Activated naive CD8-positive, alpha-beta T cell treated with anti-CD3 and anti-CD28 coated beads for 36 hours (primary cell): ENCODE measurements at places on chromosomes 7 and 10.

DNA sequence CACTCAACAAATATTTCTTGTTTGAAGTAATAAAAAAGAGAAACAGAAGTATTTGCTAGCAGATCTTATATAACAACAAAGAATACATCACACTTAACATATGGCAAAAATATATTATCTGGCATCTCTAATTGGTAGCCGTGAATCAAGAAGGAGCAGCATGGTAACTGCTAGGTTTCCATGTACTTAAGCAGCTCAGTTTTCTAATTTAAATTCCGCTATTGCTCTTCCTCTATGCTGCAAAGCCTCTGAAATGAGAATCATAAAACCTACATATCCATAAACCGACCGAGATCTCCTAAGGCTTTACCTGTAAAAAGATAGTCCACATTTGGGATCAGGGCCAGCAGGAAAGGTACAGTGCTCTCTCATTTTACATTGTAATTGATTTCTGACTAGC lies 76.6 kb upstream of the PTPRZ1 start:
- DNase-seq = no peak

GRCh38 chr7:22563621-22564241 lies 63.7 kb upstream of the STEAP1B start:
- DNase-seq = peak; percentile 24

- DNase-seq = no peak
Observed at GRCh38 chr10:112751651-112752050, 198.4 kb upstream of the TCF7L2 start.

GRCh38 chr10:97543025-97543546 lies 29.5 kb upstream of the ANKRD2 start:
- DNase-seq = peak; percentile 72

GRCh38 chr7:87209295-87209924 lies 10.1 kb downstream of the TMEM243 start:
- DNase-seq = no peak

DNA sequence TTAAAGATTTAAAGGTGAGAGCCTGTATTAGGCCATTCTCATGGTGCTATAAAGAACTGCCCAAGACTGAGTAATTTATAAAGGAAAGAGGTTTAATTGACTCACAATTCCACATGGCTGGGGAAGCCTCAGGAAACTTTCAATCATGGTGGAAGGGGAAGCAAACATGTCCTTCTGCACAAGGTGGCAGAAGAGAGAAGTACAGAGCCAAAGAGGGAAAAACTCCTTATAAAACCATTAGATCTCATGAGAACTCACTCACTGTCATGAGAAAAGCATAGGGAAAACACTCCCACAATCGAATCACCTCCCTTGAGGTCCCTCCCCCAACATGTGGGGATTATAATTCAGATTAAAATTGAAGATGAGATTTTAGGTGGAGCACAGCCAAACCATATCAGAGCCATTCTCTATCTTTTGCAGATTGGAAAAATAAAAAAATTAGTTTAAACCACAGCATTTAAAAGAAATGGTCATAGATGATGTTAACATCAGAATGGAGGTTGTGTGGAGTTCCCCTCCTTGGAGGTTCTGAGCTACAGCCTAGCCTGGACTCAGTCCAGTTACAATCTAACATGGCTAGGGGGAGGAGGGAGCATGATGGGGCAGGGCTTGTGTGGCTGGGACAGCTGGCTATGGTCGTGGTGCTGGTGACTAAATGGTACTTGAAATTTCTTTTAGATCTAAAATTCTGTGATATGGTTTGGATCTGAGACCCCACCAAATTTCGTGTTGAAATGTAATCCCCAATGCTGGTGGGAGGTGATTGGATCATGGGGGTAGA lies 33.1 kb downstream of the GSTO2 start:
- no peak for DNase-seq

DNA sequence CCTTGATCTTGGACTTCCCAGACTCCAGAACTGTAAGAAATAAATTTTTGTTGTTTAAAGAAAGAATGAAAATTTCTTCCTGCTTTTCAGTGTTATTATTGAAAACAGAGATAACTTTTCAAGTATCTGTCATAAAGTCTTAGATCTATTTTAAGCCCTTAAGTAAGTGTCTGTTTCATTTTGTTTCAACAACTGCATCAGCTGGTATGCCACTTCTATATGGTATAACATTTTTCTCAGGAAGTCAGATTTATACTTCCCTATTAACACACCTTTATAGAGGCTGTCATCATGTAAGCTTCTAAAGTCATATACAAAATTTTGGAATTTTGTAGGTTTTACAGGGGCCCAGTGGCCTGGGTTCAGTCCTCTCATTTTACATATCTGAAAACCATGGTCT lies 24.4 kb downstream of the RALA start:
- no peak for DNase-seq

DNA sequence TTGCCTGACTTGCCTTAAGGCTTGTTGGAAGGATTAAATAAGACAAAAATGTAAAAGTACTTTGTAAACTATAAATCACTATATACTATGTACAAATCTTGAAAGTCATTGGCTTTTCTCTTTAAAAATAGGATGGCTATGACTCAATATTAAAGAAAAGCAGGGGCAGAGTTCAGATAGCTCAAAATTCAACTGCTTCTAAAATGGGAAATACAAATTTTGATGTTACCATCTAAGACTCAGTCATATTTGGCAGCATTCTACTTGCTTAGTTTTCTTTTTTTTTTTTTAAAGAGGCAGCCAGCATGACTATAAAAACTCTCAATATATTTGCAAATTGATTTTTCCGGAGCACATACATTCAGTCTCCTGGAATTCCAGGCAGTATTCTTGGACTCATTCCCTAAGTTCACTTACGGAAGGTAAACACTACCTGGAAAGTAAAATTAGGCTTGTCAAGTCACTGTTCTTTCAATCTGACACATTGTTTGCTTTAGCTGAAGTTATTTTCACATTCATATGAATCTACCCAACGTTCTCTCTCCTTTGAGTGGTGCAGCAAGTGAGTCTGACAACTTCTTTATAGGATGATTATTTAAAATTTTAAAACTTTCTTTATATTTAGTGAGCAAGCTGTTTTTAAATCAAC lies 133.8 kb upstream of the CCDC6 start:
- no peak for DNase-seq

DNA sequence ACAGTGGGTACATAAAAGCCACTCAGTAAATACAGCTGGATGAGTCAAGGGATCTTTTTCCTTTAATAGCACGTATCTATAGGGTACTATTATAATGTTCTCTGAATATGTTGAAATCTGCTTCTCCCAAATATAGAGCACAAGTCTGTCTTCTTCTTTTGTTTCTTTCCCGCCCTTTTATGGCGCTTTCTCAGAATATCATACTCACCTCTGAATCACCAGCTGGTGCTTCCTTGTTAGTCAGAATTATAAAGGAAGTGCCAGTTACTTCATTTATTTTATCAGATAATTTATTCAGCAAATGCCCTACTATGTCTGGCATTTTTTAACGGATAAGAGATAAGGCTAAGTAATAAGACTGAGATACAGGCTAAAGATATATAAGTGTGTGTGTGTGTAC lies 772.9 kb downstream of the SORCS3 start:
- no peak for DNase-seq

DNA sequence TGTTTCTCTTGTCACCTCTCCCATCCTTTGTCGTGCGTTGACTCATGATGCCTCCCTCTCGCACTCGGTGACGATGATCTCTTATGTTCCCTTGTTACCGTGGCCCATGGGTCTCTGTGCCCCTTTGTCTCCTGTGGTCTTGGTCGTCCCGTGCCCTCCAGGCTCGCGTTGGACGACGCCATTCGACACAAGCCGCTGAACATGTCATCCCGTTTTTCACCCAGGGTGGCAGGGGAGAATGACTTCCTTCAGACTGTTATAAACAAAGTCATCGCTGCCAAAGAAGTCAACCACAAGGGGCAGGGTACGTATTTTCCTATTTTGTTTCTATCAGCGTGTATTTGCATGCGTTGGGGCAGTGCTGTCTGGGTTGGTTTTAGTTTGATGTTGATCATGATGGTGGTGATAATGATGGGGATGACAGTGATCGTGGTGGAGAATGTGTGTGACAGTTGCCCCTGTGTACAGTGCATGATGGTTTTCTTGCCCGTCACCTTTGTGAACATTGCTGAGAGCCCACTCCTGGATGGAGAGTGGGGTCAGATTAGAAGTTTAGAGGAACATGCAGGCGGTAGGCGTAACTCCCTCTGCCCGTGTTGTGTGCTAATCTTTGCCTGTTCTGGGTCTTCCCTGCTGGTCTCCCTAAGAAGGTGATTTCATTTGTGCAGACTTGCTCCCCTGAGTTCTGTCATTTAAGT lies 107.0 kb downstream of the DOCK1 start:
- DNase-seq = no peak

GRCh38 chr10:63324495-63324854 lies 141.3 kb downstream of the JMJD1C start:
- DNase-seq = no peak

GRCh38 chr10:8037941-8038894 lies 16.3 kb upstream of the GATA3 start:
- DNase-seq = no peak

- DNase-seq = no peak
Observed at GRCh38 chr10:63373176-63373575, 92.6 kb downstream of the JMJD1C start.

- no peak for DNase-seq
Observed at GRCh38 chr7:137943132-137943551, 58.7 kb downstream of the CREB3L2 start.

- DNase-seq = no peak
Observed at GRCh38 chr10:50883629-50884028, 1.8 kb downstream of the A1CF start.

DNA sequence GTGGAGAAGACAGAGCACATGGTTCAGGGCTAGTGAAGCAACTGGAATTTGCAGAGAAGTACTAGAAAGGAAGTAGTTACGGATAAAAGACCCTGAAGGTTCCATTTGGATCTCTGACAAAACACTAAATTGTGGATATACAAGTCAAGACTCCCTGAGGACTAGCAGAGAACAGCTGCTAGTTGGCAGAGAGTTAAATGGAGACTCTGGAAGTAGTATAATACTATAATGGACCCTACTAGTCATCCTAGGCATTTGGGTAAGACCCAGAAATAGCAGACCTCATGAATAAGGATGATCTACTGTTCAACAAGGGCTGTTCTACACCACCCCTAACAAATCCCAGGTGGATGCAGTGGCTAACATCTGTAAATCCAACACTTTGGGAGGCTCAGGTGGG lies 19.1 kb downstream of the MCMBP start:
- DNase-seq = no peak

DNA sequence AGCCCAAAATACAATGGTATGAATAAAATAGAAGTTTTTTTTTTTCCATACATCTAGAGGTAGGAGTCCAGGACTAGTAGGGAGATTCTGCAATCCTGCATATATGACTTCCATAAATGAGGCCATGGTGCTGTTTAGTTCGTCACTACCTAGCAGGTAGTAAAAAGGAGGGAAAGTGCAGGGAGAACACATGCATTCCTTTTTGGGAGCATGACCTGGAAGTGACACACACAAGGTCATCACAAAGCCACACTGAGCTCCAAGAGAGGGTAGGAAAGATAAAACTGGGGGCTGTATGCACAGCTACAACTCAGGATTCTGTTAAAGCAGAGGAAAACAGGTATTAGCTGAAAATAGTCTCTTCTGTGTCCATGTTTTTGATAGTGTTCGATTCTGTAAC lies 2.2 kb downstream of the CROT start:
- no peak for DNase-seq

- DNase-seq = no peak
Observed at GRCh38 chr7:5214236-5214635, 24.2 kb downstream of the WIPI2 start.

GRCh38 chr7:158387546-158387891 lies 200.1 kb downstream of the PTPRN2 start:
- no peak for DNase-seq

DNA sequence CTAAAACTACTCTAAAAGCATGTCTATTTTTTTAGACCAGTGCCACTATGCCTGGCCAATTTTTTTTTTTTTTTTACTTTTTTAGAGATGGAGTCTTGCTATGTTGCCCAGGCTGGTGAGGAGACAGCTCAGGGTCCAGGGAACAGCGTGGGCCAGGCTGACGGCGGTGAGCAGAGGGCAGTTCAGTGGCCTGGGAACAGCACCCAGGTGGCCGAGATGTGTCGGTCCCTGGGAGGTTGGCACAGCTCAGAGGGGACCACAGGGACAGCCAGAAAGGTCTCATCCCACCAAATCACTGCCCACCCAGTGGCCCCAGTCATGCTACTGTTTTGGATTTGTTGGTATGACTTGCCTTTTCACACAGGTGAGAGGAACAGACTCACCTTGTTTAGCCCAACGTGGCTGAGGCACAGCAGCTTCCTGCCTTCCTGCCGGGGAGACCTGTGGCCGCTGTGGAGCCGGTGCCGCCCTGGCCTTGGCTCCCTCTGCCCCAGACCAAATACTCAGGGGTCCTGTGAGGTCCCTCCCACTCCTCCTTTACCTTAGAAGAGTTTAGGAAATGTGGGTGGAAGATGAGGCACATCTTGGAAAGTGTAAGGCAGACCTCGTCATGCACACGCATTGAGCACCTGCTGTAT lies 109.6 kb downstream of the PTPRE start:
- DNase-seq = no peak

DNA sequence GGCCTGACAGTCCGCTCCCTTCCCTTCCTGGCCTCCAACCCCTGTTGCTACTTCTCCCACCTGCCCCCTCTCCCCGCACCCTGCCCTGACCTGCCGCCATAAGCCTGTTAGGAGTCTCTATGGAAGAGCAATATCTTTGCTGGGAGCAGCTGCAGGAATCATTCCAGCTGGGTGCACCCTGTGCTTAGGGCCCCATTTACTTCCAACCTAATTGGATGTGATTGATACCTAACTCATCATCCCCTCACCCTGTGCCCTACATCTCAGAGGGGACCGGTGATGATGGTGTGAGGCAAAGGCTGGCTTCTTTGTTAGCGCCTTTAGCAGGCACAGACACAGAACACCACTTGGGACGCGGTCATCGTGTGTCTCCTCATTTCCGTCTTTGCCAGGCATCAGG lies 80.0 kb upstream of the FAM180A start:
- no peak for DNase-seq

GRCh38 chr7:73844131-73844547 lies 1.8 kb upstream of the METTL27 start:
- no peak for DNase-seq

- DNase-seq = no peak
Observed at GRCh38 chr10:69269761-69270160, 8.5 kb upstream of the HK1 start.

- DNase-seq = no peak
Observed at GRCh38 chr7:15571301-15571878, 9.6 kb upstream of the AGMO start.

DNA sequence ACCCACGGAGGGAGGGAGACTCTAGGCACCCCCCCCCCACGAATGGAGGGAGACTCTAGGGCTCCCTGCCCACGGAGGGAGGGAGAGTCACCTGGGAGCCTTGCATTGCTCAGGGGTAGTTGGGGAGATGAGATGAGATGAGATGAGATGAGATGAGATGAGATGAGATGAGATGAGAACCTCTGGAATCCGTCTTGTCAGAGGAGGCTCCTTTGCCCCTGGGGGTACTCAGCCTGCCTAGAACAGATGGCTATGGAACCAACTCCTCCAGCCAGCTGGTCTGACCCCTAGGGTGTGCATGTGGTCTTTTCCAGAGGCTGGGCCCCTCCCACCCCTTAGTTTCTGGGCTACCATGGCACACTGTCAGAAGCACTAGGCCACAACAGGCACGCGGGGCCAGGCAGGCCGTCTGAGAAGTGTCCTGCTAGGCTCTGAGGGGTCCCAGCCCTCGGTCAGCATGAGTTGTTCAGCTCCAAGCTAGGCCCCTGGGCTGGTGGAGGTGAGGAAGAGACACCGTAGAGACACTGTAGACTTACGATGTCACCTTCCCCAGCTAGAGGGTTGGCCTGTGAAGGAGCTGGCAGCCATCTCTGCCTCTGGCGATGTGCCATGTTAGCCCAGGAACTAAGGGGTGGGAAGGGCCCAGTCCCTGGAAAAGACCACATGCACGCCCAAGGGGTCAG lies 8.8 kb downstream of the TSPAN15 start:
- DNase-seq = no peak
